ENCODE measurements at places on chromosomes 4 and X.

GRCh38 chr4:169203891-169204290, 66.9 kb downstream of the SH3RF1 start:
- DNase-seq, result no peak

- DNase-seq, result no peak
Measured at GRCh38 chr4:84803116-84803515, 163.4 kb downstream of the WDFY3 start.

DNA sequence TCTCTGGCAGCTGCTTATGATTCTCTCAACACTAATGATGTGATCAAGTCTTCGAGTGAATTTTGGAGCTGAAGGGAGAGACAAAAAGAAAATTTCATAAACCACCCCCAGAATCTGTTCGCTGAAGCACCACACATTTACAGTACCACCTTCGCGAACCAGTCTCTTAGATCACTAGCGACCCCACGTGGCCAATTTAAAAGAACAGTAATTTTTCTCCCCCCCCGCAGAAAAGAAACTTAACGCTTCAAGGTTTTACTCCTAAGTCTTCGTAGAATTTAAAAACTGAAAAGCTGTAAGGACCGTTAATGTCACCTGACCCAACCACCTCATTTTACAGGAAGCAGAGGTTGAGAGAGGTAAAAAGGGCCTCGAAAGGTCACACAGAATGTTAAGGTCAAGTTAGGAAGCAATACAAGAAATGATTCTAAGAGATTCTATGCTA, 187.5 kb downstream of the QDPR start:
- DNase-seq, result no peak

- DNase-seq, result no peak
Measured at GRCh38 chrX:87805829-87806490, 288.4 kb downstream of the KLHL4 start.

GRCh38 chr4:68719075-68719473, 48.6 kb upstream of the UGT2B15 start:
- no peak for DNase-seq

DNA sequence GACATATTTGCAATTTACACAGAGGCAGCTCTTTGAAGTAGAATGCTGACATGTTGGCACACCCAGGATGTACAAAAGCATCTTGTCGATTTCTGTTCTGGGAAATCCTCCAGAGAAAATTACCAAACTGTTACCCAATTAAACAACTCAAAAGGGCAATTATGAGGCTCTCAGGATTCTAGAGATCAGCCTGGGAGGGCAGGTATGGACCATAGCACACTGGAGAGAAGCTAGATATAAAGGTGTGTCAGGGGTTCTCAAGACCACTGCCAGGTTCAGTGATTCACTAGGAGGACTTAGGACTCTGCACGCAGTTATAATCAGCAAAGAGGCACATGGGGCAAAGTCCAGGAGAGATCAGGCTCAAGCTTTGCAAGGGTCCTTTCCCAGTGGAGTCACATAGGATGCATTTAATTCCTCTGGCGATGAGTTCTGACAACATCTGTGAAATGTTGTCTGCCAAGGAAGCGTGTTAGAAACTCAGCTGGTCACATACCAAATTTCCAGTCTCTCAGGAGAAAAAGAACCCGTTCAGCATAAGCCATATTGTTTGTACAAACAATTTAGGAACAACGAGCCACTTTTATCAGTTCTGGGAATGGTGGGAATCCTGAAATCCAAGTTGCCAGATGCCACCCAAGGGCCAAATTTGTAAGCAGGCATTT, 100.8 kb downstream of the SYTL5 start:
- no peak for DNase-seq

GRCh38 chr4:99887837-99888236, 6.4 kb downstream of the LAMTOR3 start:
- DNase-seq, result no peak

GRCh38 chr4:109559625-109559982, 442 bp upstream of the MCUB start:
- DNase-seq, result no peak

GRCh38 chrX:117808426-117808825, 308.2 kb downstream of the KLHL13 start:
- DNase-seq, result no peak

DNA sequence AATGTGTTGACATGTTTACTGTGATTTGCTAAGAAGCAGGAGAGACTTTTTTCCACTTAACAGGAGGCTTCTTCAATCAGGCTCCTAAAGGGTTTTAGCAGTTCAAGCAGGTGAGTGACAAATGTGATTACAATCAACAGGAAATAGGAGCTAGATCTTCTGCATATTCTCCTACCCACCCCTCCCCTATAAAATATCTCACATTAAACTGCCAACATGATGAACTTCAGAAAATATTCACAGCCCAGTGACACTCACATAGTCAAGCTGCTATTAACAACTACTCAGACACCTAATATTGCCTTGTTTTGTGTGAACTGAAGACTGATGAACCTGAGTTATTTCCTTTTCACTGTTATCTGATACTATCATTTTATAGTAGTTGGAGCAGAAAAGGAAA, 55.9 kb upstream of the ANTXR2 start:
- no peak for DNase-seq

- no peak for DNase-seq
Measured at GRCh38 chrX:85223359-85223758, 20.2 kb downstream of the SATL1 start.

- no peak for DNase-seq
Measured at GRCh38 chr4:138078751-138079520, 163.2 kb downstream of the SLC7A11 start.

GRCh38 chr4:723751-724530, 18.3 kb downstream of the PCGF3 start:
- no peak for DNase-seq

GRCh38 chr4:108272561-108272960, 103.8 kb upstream of the LEF1 start:
- DNase-seq, result no peak

DNA sequence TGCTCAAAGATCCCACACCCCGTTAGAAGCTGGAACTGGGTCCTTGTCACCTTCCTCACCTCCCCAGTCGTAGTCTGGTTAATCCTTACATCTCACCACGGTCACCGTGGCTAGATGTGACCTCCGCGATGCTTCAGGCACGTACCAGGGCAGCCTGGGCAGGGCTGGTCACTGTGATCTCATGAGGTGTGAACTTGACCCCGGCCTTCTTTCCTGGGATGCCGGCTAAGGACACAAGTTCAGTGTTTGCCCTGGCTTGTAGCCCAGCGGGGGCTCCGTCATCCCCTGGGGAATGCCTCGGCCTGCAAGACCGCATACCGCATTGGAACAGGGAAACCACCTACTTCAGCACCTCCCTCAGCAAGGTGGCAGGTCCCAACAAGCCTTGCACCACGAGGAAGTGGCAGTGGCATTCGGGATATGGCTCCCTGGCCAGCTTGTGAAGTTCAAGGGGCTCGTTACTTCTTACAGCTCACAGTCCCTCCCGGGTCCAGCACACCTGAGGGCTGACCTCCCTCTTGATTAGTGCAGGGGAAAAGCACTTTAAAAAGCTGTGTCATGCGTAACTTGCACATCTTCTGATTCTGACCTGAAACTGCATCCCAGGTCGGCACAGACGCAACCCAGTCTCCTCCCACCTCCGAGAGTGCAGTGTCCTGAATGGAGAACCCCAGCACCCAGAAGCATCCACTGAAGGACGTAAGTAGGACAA, 25.9 kb downstream of the NOP14 start:
- DNase-seq, result peak; percentile 97

- DNase-seq, result no peak
Measured at GRCh38 chrX:7983581-7983980, 56.4 kb upstream of the PNPLA4 start.

- DNase-seq, result no peak
Measured at GRCh38 chrX:49278081-49278480, 8.5 kb downstream of the PPP1R3F start.

GRCh38 chr4:5004496-5004895, 14.8 kb downstream of the CYTL1 start:
- DNase-seq, result no peak

DNA sequence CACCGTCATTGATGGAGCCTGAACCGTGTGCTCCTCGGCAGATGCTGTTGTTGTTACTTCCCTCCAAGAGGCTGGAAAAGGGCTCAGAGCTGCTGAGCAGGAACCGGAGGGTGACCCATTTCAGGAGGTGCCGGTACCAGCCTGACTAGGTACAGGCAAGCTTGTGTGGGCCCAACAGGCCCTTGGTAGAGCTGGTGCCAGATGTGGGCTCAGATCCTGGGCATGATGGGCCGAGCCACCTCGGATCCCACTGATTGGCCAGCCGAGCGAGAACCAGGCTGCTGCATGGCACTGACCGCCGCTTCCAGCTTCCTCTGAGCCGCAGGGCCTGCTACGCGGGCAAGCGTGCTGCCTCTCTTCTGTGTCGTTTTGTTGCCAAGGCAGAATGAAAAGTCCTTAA, 33.7 kb downstream of the NOP14 start:
- DNase-seq, result no peak

- no peak for DNase-seq
Measured at GRCh38 chr4:108636246-108636645, 14.2 kb upstream of the OSTC start.

DNA sequence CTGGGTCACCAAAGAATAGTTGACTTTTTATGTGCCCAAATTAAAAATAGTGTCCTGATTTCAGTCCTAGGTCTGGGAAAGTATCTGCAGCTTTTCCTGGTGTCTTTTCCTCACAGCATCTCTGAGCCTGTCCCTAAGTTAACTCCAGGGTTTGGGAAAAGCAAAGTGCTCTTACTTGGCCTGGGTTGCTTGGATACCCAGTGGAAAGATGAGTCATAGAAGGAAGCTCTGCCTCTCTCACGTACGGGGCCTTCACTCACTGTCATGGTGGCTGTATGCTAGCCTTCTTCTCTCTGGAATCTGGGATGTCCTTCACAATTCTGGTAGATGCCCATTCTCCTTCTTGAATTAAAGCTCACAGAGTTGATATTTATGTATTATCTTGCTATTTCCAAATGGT, 607.3 kb downstream of the ANKRD50 start:
- DNase-seq, result no peak

DNA sequence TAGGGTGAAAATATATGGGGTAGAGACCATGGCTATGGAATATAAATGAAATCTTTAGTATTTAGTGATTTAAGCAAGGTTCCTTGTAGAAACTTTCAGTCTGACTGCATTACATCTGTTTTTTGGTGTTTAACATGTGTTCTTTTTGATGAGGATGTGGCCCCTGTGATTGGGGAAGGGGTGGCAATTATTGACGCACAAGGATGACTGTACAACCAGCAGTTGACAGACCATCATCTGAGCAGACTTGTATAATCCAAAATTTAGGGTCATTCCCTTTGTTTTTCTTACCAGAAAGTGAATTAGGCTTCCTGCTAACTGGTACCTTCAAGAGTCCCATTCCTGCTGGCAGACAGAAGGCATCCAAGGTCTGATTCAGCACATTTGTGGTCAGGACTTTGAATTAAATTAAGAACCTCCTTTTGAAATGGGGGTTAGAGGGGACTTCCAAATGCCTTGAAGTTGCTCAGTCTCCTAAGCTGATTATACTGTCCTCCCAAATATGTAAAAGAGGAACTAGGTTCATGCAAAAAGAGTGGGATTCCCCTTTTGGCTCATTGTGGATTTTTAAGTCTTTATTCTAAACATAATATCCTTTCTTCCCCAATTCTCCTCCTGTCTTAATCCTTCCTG, 112.4 kb upstream of the CXCL13 start:
- no peak for DNase-seq

GRCh38 chr4:183287309-183287659, 32.8 kb downstream of the CLDN22 start:
- no peak for DNase-seq

DNA sequence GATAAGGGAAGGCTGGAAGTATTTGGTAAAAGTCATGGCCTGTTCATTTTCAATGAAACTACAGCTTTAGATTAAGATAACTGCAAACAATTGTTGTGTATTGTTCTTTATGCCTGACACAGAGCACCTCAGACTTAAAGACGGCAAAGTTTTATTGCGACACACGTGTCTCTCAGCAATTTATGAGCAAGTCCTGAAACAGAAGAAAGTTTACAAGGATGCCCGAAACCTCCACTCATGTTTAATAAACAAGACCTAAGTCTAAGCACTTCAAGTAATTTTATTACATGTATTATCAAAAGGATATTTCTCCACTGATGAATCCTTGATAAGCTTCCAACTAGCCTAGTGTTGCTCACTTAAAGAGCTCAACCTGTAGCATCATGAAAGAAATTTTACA, 51.0 kb downstream of the DHX15 start:
- DNase-seq, result no peak

- DNase-seq, result no peak
Measured at GRCh38 chr4:151052785-151053184, 37.7 kb upstream of the LRBA start.

DNA sequence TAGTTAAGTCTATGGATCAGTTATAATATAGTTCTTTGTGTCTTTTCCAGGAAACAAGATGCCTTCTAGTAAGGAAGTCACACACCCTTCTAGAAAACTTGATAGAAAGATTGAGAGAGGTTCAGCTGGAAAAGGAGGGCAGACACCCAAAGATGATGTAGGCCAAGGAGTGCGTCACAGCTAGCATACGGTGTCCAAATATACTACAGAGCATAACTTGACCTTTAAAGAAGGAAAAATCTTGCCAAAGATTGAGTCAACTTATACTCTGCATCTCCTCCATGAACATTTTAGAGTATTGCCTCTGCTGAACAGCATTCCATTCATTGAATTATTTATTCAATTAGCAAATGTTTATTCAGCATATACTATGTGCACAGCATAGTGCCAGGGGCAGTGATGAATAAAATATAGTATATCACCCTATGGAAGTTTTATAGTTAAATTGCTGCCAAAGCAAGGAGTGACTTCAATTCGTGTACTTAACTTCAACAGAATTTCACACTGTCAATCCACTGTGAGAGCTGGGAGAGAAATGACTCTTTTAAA, 51.9 kb upstream of the SLC6A14 start:
- no peak for DNase-seq

GRCh38 chrX:111742018-111742417, 61.0 kb downstream of the ALG13 start:
- no peak for DNase-seq

- DNase-seq, result no peak
Measured at GRCh38 chr4:148800336-148800885, 358.2 kb upstream of the NR3C2 start.

Data from RWPE2 (cell line).